ENCODE measurements at places on chromosomes 11 and 22.

GRCh38 chr11:129414144-129414872 is 38.7 kb downstream of the BARX2 start:
- no peak for DNase-seq

- no peak for DNase-seq
Observed at GRCh38 chr11:1820463-1821325, 14.1 kb upstream of the SYT8 start.

- DNase-seq = no peak
Observed at GRCh38 chr11:133818302-133818701, 27.0 kb downstream of the SPATA19 start.

DNA sequence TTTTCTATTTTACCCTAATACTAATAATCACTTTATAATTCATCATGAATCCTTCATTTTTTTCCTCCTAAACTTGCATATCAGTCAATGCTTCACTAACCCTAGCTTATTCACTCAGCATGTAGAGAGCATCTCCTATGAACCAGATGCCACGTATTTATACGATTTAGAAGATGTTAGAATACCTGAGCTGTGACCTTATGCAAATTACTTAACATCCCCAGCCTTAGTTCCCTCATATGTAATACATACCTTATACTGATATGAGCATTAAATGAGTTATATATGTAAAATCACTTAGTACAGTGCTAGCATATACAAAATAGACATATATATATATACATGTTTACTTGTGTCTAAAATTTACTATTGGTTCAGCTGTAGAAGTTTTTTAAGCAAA is 9.0 kb downstream of the FAM76B start:
- DNase-seq = no peak

DNA sequence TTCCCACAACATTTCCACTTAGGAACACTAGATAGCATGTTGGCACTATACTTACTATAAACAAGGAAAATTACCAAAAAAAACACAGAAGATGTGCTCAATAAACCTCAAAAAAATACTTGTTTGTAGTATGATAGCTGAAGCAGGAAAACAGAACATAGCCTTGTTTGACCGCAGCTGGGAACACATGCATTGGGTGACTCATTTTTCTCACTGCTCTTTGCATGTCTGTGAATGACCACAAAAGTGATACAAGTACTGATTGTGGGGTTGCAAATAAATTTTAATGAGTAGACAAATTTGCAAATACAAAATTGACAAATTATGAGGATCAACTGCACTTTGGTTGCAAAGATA is 22.8 kb upstream of the GUCY1A2 start:
- DNase-seq = no peak

DNA sequence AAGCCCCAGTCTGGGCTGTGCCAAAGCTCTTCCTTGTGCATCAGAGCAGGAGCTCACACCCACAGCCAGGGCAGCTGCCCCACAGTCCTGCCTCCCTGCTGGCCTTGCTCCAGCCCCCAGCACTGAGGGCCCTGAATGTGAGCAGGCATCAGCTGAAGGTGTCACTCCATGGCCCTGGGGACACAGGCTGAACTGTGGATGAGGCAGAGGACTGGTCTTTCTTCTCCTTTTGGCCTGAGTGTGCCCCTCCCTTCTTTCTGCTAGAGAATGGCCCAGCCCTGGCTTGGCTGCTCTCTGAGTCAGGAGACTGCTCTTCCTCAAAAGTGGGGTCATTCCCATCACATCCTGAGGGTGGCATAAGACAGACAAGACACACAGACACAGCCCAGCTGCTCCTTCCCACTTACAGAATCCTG is 16.2 kb downstream of the OTOG start:
- no peak for DNase-seq

Data from head of caudate nucleus (tissue), 42 donors.